ENCODE measurements at places on chromosomes 11 and 22.

- DNase-seq: no peak
These were observed 1041.8 kb downstream of the LRRC4C start for GRCh38 chr11:40417627-40418026.

DNA sequence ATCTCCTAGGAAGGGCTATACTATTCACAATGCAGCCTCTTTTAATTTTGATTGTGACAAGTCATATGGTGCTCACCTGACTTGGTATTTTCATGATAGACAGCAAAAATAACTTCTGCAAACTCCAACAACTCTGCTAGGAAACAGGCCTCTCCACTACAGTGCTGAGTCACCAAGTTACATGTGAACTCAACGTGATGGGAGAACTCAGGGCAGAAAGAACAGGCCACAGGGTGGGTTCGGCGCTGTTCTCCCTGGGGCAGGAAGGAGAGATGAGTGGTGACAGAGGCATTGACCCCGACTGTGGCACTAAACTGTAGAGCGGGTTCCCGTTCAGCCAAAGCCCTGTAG is 76.6 kb upstream of the UCP3 start:
- DNase-seq: no peak

DNA sequence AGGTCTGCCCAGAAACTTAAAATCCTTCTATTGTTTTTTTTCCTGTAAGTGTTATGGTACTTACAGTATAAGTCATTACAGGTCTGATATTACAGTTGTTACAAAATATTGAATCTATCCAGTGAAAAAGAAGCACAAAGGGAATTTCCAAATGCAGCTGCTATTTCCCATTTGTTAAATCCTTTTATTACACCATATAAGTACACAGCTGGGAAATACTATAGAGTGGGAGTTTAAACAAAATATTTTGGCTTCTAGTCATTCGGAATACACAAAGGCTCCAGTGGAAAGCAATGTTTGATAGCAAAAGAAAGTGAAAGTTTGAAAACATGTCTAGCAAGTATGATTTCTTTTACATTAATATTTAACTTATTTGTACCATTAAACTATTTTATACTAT is 18.0 kb downstream of the SOX6 start:
- no peak for DNase-seq

- no peak for DNase-seq
These were observed 530.5 kb upstream of the CCDC90B start for GRCh38 chr11:83816572-83817187.

DNA sequence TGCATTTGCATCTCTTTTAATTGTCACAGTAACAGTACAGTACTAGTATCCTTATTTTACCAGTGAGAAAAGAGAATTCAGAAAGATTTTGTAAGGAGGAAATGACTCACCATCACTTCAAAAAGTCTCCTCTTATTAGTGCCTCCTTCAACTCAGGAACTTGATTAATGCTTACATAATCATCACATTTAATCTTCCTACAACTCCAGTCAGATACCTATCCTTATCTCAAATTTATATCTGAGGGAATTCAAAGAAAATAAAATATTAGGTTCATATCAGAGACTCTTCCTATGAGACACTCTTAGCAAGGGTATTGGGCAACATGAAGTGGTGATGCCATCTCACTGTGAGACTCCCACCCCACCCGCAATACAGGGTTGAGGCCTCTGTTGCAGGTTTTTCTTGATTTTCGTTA is 26.1 kb upstream of the CTSC start:
- no peak for DNase-seq

GRCh38 chr11:132072858-132073211 is 702.4 kb downstream of the NTM start:
- no peak for DNase-seq

DNA sequence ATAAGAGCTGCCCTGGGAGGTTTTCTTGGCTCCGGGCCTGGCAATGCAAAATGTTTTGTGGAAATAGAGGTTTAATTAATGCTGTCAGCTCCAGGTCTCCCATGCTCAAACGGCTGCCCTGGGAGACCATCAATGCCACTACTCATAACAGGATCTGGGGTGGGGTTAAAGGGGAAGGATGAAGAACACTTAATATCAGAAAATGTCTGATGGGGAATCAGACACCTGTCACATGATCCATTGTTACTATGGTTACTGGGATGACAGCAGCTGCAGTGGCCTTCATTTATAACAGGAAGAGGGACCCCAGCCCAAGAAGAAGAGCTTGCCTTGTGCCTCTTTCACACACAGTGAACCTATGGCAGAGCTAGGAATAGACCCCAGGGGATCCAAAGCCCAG is 2.2 kb upstream of the SYT13 start:
- DNase-seq: no peak

DNA sequence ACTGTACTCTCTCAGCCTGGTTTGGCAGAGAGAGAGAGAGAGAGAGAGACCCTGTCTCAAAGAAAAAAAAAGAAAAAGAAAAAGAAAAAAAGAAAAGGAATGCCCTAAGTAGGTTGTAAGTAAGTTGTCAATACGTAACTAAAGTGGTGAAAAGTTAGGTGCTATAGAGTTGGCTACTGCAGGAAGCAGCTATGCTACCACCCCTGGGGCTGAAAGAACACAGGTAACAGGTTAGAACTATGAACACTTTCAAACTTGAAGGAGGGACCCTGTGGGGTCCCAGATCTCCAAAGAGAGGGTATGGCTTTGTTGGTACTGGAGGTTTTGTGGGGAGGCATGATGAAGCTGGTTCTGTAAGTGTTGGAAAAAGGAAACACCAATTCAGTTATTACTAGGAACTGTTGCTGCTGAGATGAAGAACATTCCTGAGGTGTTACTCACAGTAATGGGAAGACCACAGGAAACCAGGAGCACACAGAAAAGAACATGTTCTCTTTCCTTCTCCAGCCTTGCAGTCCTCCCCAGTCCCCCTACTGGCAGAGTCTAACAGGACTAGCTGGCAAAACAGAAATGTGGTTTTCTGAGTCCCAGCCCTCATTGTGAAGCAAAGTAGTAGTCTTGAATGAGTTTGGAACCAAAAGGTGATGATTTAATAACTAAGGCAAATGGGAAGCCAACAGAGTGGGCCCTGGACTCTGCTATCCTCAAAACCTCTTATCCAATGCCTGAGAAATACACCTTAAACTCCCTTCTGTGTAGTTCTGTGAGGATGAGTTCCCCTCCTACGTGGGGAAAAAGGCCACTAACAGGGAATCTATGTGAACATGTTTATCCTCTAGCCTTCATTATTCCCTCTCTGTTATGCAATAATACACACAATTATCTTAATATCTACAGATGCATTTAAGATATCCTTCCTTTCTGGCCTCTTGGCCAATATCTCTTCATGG is 427.0 kb upstream of the DDI1 start:
- DNase-seq: no peak

- no peak for DNase-seq
These were observed 26.9 kb downstream of the PPFIA1 start for GRCh38 chr11:70297341-70297740.

All from stimulated activated CD4-positive, alpha-beta T cell treated with anti-CD3 and anti-CD28 coated beads, Interleukin-2, amount 100 ng/mL, for 48 hours (primary cell).